K562 (cell line): ENCODE measurements at places on chromosomes 12 and 14. TPM values are rescaled to one million over a fixed set of nuclear protein-coding genes. Genes with fewer than 3 reads are reported as not detected.

Gene RACGAP1
- polyA plus RNA-seq = 60.4 and 65.3 TPM in 2 replicates

Gene SLC17A8
- polyA plus RNA-seq = 0.03 TPM in 1 of 2 replicates, not detected in the other

Gene CCDC177
- not detected in 2 replicates for polyA plus RNA-seq

Gene FAM90A1
- 0.32 TPM in 1 of 2 replicates, not detected in the other for polyA plus RNA-seq

Gene LGR5
- not detected in 2 replicates for polyA plus RNA-seq
